Femur (tissue), 1 donor: ENCODE measurements at places on chromosomes 5 and 9.

DNA sequence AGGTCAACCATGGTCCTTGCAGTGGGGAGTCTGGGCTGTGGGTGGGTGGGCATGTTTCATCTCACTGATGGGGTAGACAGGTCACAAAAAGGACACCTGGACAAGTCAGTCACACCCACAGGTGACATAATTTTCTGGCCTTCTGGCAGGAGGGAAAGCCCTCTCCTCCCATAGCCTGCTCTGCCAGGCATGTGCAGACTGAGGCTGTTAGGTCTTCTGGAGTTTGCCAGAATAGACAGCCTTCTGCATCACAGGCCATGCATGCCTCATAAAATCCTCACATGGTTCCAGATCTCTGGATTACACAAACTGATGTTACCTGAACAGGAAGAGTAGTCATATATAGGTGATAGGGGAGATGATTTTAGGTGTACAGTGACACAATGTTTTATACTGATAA, 49.1 kb downstream of the ARHGAP26 start:
- no peak for DNase-seq

DNA sequence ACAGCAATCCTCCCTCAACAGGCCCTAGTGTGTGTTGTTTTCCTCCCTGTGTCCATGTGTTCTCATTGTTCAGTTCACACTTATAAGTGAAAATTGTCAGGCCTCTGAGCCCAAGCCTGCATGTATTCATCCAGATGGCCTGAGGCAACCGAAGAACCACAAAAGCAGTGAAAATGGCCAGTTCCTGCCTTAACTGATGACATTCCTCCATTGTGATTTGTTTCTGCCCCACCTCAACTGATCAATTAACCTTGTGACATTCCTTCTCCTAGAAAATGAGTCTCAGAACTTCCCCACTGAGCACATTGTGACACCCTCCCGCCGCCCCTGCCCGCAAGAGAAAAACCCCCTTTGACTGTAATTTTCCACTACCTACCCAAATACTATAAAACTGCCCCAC, 17.4 kb upstream of the TRPC7 start:
- no peak for DNase-seq

DNA sequence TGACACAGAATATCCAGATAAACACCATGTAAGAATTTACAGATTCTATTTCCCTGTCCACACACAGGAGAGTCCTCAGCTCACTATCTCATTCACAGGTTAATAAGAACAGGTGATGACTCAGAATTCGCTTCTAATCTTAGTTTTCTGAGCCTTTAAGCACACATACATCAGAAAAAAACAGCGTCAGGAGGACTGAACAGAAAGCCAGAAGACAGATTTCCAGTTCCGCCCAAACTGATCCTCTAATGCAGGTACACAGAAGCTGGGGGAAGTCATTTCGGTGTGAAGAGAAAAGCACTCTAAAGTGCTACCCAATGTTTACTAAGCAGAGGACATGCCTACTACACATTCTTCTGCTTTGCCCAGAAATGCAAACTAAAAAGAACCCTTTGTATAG, 1.6 kb downstream of the CEMIP2 start:
- DNase-seq, result no peak

DNA sequence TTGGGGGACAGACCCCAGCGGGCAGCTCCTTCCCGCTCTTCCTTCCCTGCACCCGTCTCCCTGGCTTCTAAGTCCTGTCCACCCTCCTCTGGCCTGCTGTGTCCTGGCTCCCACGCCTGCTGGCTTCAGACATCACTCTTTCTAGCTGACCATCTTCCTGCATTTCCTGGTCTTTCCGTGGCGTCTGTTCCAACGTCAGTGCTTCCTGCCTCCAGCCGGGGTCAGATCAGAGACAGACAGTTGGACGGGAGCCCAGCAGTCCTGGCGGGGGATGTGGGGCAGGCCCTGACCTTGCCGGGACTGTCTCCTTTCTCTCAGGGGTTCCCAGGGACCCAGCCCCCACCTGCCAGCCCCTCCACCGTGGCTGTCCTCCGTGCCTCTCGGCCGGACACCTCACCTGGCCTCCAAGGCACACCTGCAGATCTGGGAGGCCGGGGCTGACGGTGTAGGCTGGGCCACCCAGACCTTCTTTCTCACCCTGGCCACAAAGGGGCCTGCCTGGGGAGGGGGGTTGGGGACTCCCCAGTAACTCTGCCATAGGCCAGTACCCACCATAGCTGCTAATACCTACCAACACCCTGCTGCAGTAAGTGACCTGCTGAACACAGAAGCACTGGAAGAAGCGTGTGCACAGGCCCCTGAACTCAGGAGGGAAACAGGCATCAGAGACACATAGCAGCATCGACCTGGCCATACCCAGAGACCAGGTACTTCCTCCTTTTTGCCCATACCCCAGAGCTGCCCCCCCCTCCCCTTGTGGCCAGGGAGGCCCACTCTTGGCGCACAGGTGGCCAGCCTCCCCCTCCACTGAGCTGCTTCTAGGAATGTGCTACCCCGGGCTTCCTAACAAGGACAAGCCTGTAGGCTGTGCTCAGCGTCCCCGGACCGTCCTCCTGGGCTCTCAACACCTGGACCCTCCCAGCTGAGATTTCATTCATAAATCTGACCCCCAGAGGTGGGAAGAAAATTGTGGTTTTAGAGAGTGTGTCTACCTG, 5.1 kb downstream of the NRARP start:
- DNase-seq, result peak; percentile 72

DNA sequence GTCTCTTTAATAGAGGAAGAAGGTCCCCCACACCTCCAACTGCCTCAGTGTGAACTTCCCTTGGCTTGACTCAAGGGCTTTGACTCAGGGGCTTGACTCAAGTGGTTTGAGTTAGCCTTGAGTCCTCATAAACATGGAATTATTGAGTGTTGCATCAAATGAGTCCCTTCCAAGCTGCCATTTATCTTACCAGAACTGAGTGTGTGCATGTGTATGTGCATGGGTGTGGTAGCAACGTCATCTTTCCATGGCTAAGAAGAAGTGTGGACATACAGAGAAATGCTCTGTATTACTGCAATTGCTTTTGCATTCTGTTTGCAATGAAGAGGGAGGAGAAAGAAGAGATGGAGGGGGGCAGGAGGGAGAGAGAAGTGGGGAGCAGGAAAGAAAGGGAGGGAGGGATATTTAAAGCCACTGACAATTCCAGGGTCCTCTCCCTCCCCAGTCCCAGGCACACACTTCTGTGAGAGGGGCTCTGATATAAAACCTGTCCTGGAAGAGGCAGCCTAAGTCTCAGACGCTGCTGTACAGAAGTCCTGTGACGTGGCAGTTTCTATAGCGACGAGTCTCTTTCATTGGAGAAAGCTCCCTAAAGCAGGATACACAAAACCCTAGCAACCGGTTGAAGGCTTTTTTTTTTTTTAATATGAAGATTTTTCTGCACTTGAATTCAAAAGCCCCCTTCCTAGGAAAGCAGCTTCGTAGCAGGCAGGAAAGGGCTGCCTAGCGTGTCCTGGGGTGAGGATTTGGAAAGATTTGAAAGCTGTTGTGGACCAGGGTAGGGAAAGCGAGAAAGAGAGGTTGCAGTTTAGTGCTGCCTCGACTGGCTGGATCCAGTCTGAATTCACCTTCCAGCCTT, 93.3 kb upstream of the MAP1B start:
- DNase-seq, result peak; percentile 82

DNA sequence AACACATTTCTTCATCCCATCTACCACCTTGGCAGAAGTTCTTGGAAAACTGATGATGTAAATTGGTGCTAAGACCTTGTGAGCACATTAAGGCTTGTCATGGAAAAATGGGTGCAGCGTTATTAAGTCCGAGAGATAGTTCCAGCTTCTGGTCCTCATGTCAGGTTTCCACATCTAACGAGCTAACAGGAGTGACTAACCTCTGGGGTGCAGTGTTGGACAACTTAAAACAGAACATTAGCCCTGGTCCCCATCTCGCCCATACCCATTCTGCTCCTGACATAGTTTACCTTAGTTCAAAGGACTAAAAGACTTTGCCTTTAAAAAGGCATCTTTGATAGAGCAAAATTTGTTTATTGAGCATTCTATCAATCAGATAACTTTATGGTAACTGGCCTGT, 128.0 kb downstream of the SLC1A3 start:
- peak; percentile 26 for DNase-seq

DNA sequence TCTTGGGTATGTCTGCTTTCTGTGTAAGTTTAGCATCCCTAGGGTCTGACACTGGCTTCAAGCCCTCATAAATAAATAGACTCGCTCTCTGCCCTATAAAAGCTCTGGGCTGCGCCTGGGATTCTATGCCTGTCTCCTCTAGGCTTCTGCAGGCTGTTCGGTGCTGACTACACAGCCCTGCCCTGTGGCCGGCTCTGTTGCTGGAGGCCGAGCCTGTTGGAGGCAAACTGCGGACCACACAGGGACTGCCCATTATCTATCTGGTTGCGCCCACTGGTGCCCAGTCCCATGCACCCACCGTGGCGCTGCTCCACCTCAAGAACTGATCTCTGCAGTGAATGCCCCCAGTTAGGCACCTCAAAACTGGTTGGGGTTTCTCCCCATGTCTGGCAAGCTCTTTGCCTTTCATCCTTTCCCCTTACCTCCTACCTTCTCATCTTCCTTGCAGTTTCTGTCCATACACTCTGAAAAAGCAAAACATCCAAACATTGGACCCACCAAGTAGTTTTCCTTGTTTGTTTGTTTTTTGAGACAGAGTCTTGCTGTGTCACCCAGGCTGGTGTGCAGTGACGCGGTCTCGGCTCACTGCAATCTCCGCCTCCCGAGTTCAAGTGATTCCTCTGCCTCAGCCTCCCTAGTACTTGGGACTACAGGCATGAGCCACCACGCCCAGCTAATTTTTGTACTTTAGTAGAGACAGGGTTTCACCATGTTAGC, 207.2 kb downstream of the ERCC6L2 start:
- DNase-seq, result no peak

- no peak for DNase-seq
Observed at GRCh38 chr5:82446809-82447208, 168.7 kb upstream of the RPS23 start.

- DNase-seq, result no peak
Observed at GRCh38 chr5:146015001-146015400, 78.6 kb downstream of the SH3RF2 start.

- DNase-seq, result no peak
Observed at GRCh38 chr9:17843236-17843635, 264.4 kb downstream of the SH3GL2 start.

DNA sequence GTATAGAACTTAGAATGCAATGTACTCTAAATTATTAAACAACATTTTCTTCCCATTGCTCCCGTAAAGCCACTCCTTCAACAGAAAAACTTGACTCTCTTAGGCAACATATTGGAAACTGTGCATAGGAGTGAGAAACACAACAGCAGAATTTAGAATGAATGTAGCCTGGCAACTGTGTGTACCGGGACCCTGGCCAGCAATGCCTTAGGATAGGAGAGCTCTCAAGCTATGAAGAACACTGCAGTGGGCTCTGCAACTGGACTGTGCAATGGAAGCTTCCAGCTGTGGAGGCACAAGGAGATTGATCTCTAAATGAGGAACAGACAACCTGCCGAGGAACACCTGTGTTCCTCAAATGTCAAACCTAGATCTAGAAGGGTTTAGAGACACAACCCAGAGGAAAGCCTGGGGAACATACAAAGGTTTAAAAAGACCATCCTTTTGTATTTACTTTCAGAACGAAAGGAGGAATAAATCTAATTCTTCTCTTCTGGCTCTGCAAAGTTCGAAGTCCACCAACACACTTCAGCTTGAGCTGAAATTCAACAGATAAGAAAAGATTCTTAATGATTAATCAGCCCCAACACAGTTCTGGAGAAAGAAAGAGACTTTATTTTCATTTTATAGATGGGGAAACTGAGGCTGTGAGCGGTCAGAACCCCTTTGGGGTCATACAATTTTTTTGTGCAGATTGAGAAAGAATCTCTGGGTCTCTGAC, 51.5 kb upstream of the ARL15 start:
- peak; percentile 60 for DNase-seq

GRCh38 chr5:133931546-133931945, 36.9 kb downstream of the C5orf15 start:
- DNase-seq, result no peak

DNA sequence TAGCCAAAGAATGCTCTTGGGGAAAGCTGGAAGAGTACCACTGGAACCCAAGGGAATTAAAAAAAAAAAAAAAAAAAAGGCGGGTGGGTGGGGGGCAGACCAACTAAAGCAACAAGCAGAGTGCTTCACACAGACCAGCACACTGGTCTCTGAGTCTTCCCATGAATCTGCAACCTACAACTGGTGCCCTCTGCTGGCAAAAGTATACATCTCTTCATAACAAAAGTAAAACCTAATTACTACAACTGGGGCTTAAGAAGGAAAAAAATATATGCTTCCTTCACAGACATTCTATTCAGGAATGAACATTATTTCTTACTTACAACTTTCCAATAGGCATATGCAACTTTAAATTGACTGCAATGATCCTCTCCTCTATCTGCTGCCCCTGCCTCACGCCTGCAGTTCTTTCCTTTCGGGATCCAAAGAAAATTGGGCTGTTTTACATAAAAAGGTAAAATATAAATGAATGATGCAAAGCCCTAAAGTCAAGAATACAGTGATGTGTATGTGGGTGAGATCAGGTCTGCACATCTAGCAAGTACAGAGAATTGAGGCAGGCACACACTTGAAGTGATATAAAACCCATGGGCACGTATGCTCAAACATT, 7.2 kb upstream of the KLHL3 start:
- peak; percentile 67 for DNase-seq

- DNase-seq, result no peak
Observed at GRCh38 chr9:130987738-130988399, 21.1 kb upstream of the LAMC3 start.

DNA sequence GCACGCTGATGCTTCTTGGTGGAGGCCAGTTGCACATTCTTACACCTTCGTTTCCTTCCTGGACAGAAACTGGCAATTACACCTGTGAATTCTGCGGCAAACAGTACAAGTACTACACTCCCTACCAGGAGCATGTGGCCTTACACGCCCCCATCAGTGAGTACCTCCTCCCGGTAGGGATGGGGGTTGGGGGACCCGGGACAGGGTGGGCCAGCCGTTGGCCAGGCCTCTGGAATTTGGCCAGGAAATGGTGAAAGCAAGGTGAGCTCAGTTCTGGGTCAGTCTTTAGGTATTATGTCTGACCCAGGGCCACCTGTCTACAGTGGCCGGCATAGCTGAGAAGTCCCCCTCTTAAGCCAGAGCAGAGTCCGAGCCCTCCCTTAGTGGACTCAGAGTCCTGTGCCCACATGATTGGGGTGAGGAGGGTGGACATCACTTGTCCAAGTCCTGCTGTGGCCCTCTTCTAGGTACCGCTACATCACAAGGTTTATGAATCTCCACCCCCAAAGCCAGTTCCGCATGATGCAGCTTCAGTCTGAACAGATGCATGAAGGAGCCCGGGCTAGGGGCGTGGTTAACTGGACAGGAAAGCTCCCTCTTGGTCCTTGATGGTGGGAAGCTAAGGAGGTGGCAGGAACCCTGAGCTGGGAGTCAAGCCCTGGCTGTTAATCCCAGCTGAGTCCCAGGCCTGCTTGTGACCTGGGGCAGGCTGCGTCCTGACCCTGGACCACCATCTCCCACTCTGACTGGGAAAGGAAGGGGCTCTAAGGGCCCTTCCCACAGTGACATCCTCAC, 61.3 kb downstream of the AMBP start:
- DNase-seq, result peak; percentile 10

GRCh38 chr9:124599121-124599795, 92.1 kb upstream of the NR5A1 start:
- DNase-seq, result no peak

- DNase-seq, result no peak
Observed at GRCh38 chr5:10583663-10584572, 20.0 kb downstream of the ANKRD33B start.

- no peak for DNase-seq
Observed at GRCh38 chr9:21835121-21835520, 32.7 kb downstream of the MTAP start.

GRCh38 chr5:154708846-154709245, 46.3 kb upstream of the LARP1 start:
- DNase-seq, result no peak
